ENCODE measurements at places on chromosomes 12 and 14.

DNA sequence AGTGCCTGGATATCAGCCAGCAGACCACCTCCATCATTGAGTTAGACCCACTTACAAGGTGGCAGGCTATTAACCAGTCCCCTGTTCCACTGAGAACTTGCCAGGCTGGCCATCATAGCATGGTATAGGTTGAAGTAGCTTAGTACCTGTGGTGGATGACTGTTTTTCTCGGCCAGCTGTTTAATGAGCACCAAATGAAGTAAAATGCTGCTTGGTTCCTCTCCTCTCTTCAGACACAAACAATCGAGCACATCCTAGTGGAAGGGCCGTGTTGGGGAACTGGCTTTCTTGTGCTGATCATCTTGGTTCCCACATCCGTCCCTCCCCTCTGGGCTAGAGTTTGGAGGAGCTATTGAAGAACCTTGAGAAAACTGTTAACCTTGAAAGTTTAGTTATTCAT is 486.2 kb downstream of the RAD51B start:
- no peak for DNase-seq

DNA sequence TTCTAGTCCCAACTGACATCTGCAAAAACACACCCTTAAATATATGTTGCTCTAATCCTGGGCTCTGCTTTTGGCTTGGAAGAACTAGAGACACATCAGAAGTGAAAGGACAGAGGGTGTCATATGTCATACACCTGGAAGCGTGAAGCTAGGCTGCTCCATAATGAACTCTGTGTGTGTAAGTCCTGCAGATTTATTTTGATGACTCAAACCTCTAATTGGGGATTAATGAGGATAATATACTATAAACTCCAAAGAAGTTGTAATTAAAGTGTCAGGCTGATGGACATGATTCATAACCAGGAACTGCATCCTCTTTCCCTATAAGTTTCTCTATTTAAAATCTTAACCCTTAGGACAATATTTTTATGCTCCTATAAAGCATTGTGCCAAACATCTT is 4.4 kb upstream of the KCNK10 start:
- no peak for DNase-seq

GRCh38 chr12:132118876-132119275 is 25.2 kb downstream of the DDX51 start:
- no peak for DNase-seq

- no peak for DNase-seq
Measured at GRCh38 chr12:124625867-124626675, 58.7 kb upstream of the NCOR2 start.

DNA sequence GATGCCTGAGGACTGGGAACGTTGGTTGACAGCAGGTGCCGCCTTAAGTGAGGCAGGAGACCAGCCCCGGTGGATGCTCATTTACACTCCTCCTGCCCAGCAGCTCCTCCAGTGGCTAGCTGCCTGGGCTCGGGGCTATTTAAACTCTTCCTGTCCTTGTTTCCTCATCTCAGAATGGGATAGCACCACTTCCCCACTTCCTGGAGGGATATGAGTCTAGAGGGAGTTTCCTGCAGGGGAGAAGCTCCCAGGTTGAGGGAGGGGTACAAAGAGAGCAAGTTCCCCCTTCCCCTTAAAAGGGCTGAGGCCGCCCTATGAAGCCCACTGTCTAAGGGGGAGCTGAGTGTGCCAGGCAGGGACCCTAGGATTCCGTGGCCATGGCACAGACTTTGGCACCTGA is 311.2 kb downstream of the AACS start:
- DNase-seq, result no peak

- DNase-seq, result no peak
Measured at GRCh38 chr12:15831315-15831978, 42.3 kb upstream of the EPS8 start.

- DNase-seq, result no peak
Measured at GRCh38 chr14:58060077-58060476, 91.9 kb downstream of the ARMH4 start.

- no peak for DNase-seq
Measured at GRCh38 chr12:103093499-103094106, 136.1 kb downstream of the ASCL1 start.

DNA sequence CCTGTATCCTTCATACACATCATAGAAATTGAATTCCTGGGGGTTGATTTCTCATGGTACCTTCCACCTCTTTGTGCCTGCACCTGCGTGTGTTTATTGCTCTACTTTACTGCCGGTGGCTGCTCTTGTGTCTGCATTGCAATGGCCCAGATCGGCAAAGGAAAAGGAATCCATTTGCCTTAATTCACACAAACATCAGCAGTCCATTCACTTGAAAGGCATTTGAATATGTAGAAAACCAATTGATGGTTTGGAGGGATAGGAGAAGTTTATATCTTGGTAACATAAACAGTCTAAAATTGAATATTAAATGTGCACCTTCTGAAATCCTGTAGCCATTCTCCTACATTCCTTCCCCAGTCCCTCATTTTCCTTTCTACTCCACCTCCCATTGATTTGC is 74.0 kb downstream of the SNAPC1 start:
- DNase-seq, result no peak

GRCh38 chr14:99309220-99309766 is 37.3 kb upstream of the BCL11B start:
- no peak for DNase-seq

GRCh38 chr14:25759256-25759655 is 709.3 kb upstream of the STXBP6 start:
- DNase-seq, result no peak

- DNase-seq, result no peak
Measured at GRCh38 chr14:28608851-28609828, 157.4 kb upstream of the FOXG1 start.

DNA sequence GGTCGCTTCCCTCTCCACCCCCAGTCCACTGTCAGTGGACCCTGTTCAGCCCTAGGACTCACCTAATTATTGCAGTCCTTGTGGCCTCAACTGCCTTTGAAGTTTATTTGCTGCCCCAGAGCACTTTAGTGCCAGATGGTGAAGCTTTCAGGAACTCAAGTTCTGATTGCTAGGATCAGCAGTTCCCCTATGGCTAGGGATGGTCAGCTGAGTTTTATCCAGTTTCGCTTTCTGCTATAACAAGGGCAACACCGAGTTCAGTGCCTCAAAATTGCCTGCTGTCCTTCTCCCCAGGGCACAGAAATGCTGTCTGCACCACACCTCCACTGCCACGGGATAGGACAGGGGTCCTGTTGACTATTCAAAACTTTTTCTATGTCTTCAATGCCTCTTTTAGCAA is 295.0 kb downstream of the GPHN start:
- no peak for DNase-seq

DNA sequence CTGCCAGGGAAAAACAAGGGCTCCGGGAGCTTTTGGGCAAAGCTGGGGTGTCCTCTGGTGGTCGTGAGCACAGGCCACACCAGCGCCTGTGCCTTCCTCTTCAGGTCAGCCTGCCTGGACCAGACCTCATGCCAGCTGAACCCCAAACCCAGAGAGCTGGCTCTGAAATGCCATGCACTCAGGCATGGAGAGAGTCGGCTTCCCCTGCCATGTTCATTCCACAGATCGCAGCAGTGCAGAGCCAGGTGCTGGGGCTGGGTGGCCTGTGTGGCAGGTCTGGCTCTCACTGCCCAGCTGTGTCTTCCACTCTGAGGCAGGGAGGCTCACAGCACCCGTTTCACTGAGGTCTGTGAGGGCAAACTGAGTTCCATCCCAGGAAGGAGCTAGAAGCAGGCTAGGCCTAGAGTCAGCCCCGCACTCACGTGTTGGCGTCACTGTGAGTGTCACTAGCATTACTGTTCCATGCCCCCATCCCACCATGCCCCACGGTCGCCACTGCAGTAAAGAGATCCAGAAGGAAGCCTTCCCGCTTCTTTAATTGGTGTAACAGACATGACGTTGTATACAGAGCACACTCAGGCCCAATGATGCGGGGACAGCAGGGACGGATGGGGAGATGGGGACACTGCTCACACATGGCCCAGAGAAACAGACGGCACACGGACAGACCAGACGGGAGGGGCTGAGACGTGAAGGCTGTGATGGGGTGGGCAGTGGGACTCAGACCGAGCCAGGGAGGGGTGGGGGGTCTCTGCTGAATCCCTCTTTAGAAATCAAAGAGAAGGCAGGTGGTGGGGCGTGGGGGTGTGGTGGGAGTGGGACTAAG is 2.7 kb downstream of the ARL6IP4 start:
- DNase-seq, result no peak

DNA sequence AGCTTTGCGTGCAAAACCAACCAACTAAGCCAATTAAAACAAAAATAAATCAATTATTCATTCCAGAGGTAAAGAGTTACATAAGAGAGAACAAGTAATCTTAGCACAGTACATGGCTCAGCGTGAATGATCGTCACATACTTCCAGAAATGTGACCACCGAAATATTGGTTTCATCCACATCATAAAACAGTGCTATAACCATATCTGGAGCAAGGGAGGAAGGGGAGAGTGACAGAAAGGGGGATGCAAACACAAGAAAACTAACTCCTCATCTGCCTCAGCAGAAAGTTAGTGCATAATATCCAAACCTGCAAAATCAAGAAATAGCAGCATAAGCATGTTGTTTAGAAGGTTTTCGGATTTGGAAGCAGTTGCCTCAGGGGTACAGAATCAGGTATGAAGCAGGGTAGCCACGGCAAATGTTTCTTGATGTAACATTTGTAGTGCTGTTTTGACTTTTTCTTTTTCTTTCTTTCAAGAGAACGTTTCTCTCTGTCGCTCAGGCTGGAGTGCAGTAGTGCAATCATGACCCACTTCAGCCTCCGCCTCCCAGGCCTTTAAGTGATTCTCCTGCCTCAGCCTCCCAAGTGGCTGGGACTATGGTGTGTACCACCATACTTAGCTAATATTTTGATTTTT is 93.9 kb upstream of the EGLN3 start:
- DNase-seq, result no peak

DNA sequence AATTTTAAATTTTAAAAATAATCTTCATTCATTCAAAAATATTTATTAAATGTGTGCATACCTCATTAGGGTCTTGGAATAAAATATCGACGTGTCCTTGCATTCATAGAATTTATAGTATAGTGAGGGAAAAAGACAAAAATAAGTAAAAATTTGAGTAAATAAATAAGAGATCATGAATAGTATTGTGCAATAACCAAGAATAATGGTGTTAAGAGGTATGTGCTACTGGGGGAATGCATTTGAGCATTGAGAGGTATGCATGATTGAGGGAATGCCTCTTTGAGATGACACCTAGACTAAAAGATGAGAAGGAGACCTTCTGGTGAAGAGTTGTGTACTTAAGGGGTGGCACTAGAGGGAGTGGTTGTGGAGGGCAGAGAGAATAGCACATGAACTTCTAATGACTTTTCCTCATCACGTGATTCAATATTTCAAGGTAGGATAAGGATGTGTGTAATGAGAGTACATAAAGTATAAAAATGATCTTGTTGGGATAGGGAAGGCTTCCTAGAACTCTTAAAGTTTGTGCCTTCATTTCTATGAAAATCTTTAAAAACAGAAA is 18.8 kb upstream of the CATSPERB start:
- DNase-seq, result no peak

GRCh38 chr12:65761301-65761700 is 63.0 kb upstream of the HMGA2 start:
- no peak for DNase-seq

- no peak for DNase-seq
Measured at GRCh38 chr14:103563844-103564505, 1.2 kb downstream of the COA8 start.

- no peak for DNase-seq
Measured at GRCh38 chr14:66444271-66444927, 41.8 kb upstream of the CCDC196 start.

- no peak for DNase-seq
Measured at GRCh38 chr12:108423486-108423885, 84.4 kb upstream of the CMKLR1 start.
